ENCODE measurements at places on chromosomes 7 and 10.

GRCh38 chr7:93717217-93717900, 142.8 kb upstream of the CALCR start:
- DNase-seq, result no peak

- no peak for DNase-seq
These were observed 260.6 kb downstream of the POU6F2 start for GRCh38 chr7:39238234-39238869.

GRCh38 chr7:101590663-101591435, 38.2 kb downstream of the MYL10 start:
- no peak for DNase-seq

DNA sequence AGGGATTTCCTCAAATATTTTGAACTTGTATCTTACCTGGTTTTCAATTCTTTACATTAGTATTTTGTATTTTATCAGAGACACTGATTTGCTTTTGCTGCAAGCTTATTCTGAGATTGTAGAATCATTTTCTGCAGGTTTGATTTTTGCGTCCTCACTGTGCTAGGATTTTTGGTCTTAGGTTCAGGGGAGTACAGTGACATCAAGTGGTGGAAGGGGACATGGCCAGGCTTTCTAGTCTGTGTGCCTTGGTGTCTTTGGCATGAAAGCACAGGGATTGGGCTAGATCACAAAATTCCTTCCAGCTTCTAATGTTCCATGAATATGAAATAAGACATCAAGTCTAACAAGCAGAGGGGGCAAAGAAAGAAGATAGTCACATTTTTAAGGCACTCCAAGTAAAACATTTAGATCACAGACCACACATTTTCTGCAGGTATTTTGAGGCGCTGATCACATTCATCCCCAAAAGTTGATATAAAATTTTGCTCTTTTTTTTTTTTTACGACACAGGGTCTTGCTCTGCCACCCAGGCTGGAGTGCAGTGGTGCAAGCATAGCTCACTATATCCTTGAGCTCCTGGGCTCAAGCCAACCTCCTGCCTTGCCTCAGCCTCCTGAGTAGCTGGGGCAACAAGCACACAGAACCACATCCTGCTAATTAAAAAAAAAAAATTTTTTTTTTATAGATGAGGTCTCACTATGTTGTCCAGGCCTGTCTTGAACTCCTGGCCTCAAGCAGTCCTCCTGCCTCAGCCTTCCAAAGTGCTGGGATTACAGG, 124.4 kb downstream of the PON1 start:
- peak; percentile 90 for DNase-seq

GRCh38 chr7:155861480-155861868, 49.2 kb upstream of the SHH start:
- DNase-seq, result no peak

DNA sequence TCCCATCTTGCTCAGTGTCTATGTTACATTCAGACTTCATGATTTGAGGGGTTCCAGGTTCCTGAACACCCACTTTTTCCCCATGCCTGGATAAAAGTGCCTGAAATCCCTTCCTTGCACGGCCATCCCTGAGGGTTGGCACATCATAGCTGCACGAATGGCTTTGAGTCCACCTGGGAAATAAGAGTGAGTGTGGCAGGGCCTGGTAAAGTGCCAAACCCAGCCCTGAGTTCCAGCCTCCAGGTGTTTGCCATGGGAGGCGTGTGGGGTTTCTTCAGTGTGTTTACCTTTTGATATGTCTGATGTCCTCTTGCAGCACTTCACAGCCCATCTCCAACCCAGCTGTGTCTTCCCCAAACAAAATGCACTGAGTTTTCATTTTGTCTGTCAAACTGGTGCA, 145.7 kb downstream of the PAXIP1 start:
- no peak for DNase-seq

DNA sequence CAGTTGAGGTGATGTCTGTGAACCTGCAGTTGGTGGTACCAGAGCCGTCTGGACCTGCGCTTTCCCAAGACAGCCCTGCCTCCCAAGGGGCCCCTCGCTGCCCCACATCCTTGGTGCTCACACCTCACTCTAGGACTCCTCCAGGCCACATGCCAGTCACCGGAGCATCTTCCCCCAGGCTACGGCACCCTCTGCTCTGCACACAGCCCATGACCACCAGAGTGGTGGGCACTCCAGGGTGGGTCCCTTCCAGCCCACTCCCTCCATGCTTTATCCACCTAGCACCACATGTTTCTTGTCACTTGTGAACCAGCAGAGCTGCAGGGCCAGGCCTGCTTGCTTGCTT, 183.7 kb upstream of the SH2B2 start:
- no peak for DNase-seq

DNA sequence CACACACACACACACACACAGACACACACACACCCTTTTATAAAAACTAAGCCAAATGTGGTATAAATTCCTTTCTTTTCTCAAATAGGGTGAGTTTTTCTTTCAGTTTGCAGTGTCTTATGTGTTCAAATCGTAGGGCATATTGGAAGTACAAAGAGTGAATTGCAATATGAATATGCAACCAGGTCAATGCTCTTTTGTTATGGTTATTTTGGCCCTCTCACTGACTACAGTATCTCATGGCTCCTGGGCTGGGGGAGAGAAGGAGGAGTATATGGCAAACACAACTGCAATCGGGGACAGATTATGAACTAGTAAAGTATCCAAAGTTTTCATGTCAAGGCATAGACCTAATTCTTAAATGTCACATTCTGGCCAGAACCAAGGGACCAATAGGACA, 301.9 kb downstream of the PLXDC2 start:
- no peak for DNase-seq

GRCh38 chr7:34207810-34208209, 302.5 kb downstream of the BMPER start:
- no peak for DNase-seq

DNA sequence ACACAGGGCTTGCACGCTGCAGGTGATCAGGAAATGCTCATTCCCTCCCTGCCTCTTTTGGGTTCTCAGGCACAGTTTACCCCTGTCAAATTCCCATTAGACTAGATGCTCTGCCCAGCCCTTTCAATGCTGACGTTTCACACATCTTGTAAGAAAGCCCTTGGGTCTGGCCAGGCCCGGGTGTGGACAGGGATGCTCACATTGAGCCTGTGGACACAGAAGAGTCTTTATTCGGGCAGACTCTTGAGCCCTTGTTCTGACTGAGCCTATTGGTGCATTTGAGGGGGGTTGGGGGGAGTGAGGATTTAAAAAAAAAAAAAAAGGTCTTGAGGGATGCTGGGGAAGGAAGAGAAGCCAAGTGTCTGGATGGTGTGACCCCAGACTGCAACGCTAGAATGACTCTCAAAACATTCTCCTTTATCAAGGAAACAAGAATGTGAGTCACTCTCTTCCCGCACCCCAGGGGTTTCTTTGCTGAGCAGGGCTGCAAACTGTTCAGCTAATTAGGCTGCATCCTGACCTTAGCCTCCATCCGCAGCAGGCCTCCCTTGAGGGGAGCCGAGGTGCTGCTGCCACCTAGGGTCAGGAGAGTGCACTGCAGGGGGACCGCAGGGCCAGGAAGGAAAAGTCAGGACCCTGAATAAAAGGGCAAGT, 53.6 kb upstream of the TMEM72 start:
- DNase-seq, result peak; percentile 19

DNA sequence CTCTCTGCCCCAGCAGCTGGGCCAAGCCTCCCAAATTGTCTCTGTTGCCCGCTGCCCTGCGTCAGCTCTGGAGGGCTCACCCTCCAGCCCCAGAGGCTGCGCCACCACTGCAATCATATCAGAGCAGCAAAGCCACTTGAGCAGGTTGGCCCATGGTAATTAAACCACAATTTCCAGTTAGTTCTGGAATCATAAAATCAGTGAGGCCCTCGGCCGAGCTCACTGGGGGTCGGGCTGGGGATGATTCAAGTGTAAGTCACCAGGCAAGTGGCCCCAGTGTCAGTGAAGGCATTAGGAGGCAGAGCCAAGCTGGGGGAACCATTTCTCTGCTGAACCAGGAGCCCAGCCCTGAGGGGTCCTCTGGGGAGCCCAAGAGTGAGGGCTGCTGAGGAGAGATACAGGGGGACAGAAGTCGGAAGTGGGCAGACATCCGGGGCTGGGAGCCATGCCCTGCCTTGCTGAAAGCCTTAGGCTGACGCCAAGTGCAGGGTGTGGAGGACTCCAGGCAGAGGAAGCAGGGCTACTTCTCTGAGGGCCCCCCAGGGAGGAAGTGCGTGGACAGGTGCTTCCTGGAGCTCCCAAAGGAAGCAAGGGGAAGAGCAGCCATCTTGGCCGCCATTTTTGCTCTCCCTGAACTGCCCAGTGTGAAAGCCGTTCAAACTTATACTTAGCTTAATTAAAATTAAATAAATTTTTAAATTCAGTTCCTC, 29.5 kb upstream of the SLC29A3 start:
- no peak for DNase-seq

- DNase-seq, result peak; percentile 50
These were observed 3.6 kb downstream of the PLAC9 start for GRCh38 chr10:80136134-80136571.

- no peak for DNase-seq
These were observed 767 bp downstream of the EIF4EBP2 start for GRCh38 chr10:70404787-70405036.

- DNase-seq, result no peak
These were observed 27.3 kb upstream of the WDFY4 start for GRCh38 chr10:48657416-48657815.

DNA sequence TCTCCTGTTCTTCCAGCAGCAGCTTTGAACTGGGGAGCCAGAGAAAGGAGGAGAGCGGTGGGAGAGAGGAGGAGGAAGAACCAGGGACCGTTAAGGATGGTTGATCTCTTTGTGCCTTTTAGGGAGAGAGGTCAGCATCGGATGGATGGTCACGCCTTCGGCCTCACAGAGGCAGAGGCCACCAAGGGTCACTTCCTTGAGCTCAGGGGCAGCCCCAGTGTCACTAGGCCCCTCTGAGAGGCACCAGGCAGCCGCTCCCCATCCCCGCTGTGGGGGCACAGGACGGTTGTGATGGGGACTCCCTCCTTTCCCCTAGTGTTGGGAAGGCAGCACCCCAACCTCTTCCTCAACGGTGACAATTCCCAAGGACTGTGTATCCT, 121.4 kb downstream of the DNAJB6 start:
- DNase-seq, result no peak
